Stimulated activated CD4-positive, alpha-beta T cell treated with anti-CD3 and anti-CD28 coated beads, Interleukin-1b, Interleukin-23, amount 100 ng/mL, for 24 hours (primary cell): ENCODE measurements at places on chromosomes 3 and 15.

GRCh38 chr3:183949690-183950089, 65.0 kb upstream of the PARL start:
- DNase-seq: no peak

DNA sequence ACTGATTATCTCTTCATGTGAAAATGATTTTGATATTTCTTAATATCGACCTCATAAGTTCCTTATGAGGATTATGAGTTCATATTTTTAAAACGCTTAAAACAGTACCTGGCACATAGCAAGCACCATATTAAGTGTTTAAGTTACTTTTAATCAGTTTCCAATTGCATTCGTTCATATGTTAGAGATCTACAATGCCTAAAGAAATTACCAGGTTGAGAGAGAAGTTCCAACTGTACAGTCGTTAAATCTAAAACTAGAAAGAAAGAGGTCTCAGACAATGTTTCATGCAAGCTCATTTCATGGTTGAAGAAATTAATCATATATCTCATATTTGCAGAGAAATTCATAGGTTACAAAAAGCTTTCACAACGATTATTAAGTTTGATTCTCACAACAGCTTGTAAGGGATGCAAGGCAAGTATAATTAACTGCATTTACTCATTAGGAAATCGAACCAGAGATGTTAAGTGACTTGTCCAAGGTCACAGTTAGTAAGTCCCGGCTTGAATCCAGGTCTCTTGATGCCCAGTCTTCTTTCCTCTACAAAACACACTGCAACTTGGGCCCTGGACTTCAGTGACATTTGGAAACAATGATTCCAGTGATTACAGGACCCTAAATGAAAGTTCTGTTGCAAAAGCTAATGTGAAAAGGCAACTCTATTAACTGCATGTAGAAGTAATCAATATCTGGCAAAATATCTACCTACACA, 1.3 kb downstream of the MYO5A start:
- no peak for DNase-seq

DNA sequence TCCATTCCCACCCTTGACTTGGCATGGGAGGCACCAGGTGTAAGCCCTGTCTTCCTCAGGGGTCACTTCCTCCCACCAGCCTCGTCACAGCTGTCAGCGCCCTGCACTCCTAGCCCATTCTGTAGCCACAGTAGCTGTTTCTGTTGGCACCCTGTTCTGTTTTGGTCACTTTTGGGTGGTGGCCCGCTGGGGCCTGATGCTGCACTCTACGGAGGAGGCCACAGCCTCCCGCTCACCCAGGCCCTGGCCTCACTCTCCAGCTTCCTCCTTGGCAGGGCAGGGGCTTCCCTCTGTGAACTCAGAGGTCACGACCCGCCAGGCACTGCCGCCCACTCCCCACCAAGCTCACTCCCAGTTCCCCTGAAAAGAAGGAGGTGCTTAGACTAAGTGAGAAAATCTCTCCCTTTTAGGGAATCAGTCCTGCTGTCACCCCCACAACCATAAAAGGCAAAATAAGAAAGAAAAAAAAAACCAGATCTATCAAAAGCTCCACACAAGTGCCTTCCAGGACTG, 68.4 kb downstream of the MGLL start:
- no peak for DNase-seq

GRCh38 chr15:90336705-90337141, 15.4 kb upstream of the ZNF774 start:
- DNase-seq: no peak

- no peak for DNase-seq
These were observed 357.4 kb downstream of the GAP43 start for GRCh38 chr3:115980709-115981108.

DNA sequence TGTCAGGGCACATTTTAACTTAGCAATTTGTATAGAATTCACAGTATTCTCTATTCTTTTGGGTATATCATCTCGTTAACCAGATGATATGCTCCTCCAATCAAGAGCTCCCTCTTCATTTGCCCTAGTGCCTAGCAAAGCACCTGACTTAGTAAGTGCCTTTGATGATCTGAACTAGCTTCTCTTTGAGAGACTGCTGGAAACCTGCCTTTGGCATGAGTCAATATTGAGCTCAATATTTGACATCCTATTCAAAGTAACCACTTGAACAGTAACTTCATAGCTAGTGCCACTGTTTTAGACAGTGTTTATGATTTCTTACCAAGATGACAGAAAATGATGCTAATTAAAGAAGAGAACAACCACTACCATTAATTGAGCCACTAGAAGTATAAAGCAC, 696.3 kb upstream of the UBE2E2 start:
- DNase-seq: no peak

GRCh38 chr3:41847679-41848078, 114.2 kb downstream of the ULK4 start:
- no peak for DNase-seq

DNA sequence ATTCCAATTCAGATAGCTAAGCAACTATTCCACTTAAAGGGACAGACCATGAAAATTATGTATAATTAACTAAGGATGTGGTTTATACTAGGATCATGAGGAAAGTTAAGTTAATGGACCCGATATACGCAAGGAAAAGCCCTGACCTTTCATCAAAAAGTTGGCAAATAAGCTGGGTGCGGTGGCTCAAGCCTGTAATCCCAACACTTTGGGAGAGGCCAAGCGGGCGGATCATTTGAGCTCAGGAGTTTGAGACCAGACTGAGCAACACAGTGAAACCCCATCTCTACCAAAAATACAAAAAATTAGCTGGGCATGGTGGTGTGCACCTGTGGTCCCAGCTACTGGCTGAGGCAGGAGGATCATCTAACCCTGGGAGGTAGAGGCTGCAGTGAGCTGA, 39.6 kb downstream of the SCAP start:
- no peak for DNase-seq

- DNase-seq: no peak
These were observed 168.5 kb downstream of the FAM43A start for GRCh38 chr3:194854206-194854605.

DNA sequence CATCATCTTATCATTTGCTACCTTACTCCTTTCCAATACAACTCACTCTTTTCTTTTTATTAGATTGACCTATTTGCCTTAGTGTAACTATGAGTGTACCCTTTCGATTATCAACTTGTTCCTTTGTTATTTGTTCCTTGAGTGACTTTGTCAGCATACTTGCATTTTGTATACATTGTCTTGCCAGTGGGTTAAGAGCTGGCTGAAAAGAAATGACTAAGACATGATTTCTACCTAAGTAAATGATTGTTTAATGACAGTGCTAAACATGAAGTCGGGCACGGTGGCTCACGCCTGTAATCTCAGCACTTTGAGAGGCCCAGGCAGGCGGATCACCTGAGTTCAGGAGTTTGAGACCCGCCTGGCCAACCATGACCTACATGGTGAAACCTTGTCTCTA, 1042.3 kb downstream of the TBL1XR1 start:
- no peak for DNase-seq

DNA sequence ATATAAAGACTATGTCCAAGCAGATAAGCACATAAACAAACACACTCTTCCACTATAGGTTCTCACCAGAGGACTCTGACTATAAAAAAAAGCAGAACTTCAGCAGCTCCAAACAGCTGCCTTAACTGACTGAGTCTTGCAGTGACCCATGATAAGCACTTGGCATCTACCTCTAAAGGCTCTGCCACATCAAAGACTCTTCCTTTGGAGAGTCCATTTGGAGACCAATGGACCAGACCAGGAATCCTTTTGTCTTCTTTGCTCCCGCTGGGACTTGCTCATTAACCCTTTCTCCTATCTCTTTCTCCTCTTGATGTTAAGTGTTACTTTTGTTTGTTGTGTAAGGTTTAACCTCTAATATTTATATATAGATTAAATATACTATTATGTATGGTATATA, 424.1 kb downstream of the RSL24D1 start:
- no peak for DNase-seq

- no peak for DNase-seq
These were observed 16.8 kb downstream of the RFT1 start for GRCh38 chr3:53113293-53114010.

GRCh38 chr15:62844564-62845240, 197.8 kb upstream of the TPM1 start:
- DNase-seq: no peak

- DNase-seq: no peak
These were observed 911.2 kb downstream of the MCTP2 start for GRCh38 chr15:95142531-95142930.

GRCh38 chr3:111521891-111522290, 20.1 kb upstream of the CD96 start:
- DNase-seq: no peak

DNA sequence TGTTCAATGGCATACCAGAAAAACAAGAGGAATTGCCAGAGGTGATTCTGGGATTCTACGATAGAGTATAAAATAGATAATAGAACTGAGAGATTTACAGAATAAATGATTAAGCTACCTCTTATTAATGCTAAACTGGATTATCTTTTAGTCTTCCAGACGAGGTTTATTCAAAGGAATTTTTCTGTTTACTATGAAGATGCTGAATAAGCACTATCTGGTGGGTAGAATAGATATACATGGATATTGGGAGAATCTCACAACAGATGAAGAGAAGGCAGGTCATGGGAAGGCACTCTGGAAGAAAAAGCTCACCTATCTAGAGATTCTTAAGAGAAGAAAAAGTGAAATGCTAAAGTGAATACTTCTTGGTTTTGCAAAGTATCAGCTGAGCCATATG, 11.2 kb downstream of the CIP2A start:
- DNase-seq: no peak

GRCh38 chr3:161163297-161163696, 57.8 kb upstream of the NMD3 start:
- no peak for DNase-seq

DNA sequence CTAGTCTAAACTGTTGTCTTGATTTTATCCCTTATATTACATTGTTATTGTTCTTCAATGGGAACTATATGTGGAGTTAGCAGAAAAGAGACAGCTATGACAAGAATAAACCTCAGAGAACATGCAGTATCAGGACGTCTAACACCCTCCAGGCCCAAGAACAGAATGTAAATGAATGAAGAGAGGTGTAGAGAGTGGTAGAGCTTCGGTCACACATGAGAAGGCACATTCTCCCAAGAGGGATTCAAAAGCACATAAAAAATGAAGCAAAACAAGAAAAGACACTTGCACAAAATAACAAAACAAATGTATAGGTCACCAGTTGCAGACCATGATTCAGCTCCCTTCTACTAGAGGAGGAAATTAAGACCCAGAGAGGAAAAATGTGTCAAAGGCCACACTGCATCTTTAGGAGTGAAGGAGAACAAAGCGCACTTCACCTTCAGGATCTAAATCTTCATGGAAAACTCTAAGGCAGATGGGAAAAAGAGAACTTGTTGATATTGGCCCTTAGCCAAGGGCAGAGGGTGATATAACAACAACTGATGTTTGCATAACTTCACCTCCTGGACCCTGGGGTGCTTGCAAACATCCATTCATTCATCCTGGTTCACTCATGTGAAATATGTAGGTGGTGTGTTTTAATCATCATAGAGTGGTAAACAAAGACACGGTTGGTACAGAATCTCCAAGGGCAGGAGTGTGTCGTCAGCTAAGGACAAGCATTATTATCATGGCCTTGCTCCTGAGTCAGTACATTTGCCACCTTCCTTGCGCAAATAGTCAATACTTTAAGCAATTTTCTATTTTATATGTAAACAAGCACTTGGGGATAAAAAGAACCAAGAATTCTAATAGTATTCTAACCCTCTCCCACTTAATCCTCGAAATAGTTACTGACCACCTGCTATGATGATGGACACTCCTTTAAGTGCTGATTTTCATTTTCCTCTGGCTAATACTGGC, 8.8 kb downstream of the NEK10 start:
- no peak for DNase-seq

- DNase-seq: no peak
These were observed 574 bp downstream of the SLC38A3 start for GRCh38 chr3:50205413-50206276.

GRCh38 chr3:128879991-128880390, 571 bp downstream of the ACAD9 start:
- no peak for DNase-seq

GRCh38 chr3:167780214-167780883, 44.8 kb downstream of the SERPINI1 start:
- DNase-seq: no peak

DNA sequence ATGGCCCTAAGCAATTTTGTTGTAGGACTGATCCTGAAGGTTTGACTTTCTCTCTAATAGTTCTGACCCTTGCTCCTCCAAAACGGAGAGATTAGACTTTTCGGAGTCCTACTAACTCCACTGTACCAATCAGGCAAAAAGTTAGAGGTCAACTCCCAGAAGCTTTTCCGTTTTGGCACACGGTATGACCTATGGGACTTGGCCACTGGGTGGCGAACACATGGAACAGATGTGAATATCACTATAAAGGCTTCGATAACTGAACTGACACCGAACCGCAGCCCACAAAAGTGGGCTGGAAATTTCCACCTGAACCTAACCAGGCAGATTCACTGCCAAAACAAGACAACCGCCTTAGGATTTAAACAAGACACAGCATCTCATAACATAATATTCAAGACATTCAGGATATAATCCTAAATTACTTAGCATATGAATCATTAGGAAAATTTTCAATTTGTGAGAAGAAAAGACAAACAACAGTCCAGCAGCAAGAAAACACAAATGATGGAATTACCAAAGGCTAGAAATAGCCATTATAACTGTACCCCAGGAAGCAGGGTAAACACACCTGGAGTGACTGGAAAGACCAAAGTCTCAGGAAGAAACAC, 12.2 kb upstream of the TM2D3 start:
- DNase-seq: no peak

GRCh38 chr3:152672320-152672649, 162.6 kb upstream of the P2RY1 start:
- DNase-seq: no peak

GRCh38 chr3:60916546-60916945, 334.7 kb downstream of the FHIT start:
- DNase-seq: no peak

DNA sequence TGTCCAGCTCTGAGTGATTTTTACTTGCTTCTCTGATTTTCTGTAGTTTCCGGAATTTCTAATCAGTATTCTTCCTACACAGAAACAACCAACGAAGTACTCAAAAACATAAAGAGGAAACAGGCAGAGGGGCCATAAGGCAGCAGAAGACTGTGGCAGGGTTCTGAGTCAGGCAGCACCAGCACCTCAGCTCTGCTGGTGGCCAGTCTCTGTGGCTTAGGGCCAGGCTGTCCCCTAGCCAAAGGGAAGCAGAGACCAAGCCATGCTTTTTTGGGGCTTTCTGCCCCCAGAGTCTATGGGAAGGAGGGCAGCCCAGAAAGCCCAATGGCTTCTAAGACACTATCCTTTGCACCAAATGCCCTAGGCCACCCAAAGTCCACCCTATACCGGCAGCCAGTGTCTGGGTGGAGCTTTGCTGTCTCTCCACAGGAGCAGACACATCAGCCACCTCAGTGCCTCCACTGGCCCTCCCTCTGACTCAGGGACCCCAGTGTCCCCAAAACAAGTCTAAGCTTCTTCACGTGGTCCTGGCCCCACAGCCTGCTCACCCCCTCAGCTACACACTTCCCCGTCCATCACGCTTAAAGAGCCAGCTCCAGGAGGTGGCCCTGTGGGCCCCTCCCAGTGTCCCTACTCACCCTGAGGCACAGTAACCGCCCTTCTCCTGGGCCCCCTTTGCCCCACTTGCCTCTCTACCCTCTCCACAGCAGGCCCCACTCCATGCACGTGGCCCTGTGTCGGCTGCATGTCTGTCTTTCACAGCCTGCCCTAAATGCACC, 46.2 kb downstream of the CCDC12 start:
- DNase-seq: no peak
